ENCODE measurements at places on chromosomes 6 and 20.
A peak's percentile ranks its signal among the peaks of the same experiment; 100 is the strongest.

- DNase-seq, result no peak
Measured at GRCh38 chr6:148451690-148452089, 109.1 kb downstream of the SASH1 start.

GRCh38 chr6:158707120-158707820 is 57.4 kb downstream of the SYTL3 start:
- no peak for DNase-seq

GRCh38 chr20:24775966-24776365 is 173.1 kb upstream of the CST7 start:
- no peak for DNase-seq

- no peak for DNase-seq
Measured at GRCh38 chr20:35742741-35743523, 872 bp upstream of the RBM39 start.

- DNase-seq, result no peak
Measured at GRCh38 chr6:33418690-33419291, 884 bp upstream of the CUTA start.

- no peak for DNase-seq
Measured at GRCh38 chr20:63963784-63964301, 5.9 kb downstream of the ZNF512B start.

- no peak for DNase-seq
Measured at GRCh38 chr6:158799051-158799792, 19.9 kb downstream of the EZR start.

DNA sequence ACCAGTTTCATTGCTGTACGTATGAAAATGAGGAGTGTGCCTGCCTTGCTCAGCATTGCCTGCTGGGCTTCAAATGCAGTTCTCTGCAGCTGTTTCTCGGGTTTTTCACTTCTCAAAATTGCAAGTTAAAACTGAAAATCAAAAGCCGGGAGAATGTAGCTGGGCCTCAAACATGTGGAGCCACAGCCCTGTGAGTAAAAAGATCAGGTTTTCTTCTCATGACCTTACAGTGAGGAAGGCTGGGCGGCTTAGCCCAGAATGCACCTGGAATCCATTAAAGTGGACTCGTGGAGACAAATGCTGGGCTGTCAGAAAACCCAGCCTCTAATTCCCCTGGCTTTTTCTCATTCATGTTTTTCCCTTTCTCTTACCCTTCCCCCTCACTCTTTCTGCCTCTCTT is 34.4 kb downstream of the DSE start:
- DNase-seq, result no peak

GRCh38 chr20:20368418-20369249 is 730 bp downstream of the INSM1 start:
- no peak for DNase-seq

- peak; percentile 57 for DNase-seq
Measured at GRCh38 chr6:20400456-20401204, 1.0 kb upstream of the E2F3 start.

DNA sequence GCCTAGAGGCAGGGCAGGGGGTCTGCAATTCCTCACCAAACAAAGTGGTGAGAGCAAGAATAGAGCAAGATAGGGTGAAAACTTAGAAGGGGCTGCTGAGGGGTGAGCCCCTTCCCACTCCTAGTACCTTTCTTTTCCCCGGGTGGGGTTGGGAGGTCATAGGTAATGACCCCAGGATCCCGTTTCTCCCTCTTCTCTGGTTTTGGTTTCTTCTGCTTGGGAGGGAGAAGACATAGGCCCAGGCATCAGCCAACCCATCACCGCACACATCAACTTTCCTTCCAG is 3.5 kb downstream of the VARS1 start:
- no peak for DNase-seq

GRCh38 chr20:33674294-33675135 is at the start of gene NECAB3:
TSS of gene NECAB3 (minus strand) at chr20:33674428. CDS start at chr20:33674352, 76 bp downstream.
- DNase-seq, result peak; percentile 87

DNA sequence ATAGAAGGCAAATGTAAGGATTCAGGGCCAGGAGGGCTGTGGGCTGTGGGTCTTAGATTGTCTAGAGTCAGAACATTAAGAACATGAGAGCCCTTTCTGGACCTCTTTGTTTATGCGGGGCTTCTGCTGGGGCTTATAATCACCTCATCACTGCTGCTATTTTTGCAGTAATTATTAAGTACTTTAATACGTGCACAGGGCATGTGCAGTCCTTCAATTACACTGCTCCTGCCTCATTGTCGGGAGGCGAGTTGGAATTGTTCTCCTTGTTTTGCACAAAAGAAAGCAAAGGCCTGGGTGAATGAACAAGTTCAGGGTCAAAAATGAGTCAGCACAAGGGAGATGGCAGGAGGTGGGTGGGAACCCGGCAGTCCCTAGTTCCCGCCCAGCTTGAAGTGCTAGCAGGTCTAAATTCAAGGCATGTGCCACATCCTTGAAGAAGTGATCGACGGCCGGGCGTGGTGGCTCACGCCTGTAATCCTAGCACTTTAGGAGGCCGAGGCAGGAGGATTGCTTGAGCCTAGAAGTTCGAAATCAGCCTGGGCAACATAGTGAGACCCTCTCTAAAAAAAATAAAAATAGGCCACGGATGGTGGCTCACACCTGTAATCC is 34.4 kb upstream of the PTPN1 start:
- DNase-seq, result no peak

DNA sequence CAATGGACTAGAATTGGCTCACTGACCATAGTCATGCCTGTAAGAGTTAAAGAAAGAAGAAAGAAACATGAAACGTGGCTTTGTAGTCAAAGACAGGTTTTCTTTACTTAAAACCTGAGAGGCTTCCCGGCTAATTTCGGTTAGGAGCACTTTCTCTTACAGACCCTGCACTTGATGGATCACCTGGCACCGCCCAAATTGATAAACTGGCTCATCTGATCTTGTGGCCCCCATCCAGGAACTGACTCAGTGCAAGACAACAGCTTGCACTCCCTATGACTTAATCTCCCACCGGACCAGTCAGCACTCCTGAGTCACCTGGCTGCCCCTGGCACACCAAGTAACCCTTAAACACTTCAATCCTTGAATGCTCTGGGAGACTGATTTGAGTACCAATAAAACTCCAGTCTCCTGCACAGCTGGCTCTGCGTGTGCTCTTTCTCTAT is 12.3 kb downstream of the TMEM14B start:
- no peak for DNase-seq

DNA sequence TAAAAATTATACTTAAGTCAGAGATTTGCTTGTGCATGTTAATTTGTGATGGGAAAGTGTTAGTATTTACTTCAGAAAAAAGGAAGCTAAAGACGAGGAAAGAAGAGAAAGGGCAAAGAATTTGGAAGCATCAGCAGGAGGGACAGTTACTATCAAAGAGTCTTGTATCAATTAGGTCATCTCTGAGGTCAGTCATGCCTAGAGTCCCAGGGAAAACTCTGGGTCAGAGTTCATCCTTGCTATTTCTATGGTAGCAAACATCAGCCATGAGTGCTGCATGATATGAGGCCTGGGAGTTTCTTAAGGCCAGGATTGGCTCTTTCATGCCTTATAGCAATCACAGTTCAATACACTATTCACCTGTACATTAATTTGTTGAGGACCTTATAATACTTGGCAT is 292.9 kb downstream of the FARS2 start:
- no peak for DNase-seq

GRCh38 chr20:62708591-62709536 is at the start of gene NTSR1:
TSS of gene NTSR1 (plus strand) at chr20:62708836. CDS start at chr20:62709208, 372 bp downstream.
- DNase-seq, result no peak

GRCh38 chr6:75285283-75285639 is 669 bp upstream of the TMEM30A start:
- no peak for DNase-seq

GRCh38 chr6:84150705-84151104 is 76.7 kb downstream of the CEP162 start:
- DNase-seq, result no peak

- DNase-seq, result no peak
Measured at GRCh38 chr6:74277777-74278186, 581.8 kb downstream of the CD109 start.

DNA sequence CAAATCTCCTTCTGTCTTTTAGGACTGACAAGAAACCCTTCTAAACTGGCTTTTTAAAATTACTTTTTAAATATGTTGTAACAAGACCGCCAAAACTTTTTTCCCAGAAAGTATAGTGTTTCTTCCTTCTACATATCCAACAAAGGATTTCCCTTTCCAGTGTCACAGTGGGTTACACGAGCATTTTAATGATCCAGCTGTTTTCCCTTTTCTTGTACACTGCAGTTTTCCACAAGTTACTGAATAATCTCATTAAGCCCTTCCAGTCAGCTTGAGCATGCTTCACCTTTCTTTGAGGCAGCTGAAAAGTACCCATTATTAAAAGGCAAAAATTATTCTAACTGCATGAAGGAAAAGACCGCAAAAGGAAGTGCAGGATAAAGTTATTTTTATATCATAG is 48.6 kb downstream of the CD24 start:
- no peak for DNase-seq

DNA sequence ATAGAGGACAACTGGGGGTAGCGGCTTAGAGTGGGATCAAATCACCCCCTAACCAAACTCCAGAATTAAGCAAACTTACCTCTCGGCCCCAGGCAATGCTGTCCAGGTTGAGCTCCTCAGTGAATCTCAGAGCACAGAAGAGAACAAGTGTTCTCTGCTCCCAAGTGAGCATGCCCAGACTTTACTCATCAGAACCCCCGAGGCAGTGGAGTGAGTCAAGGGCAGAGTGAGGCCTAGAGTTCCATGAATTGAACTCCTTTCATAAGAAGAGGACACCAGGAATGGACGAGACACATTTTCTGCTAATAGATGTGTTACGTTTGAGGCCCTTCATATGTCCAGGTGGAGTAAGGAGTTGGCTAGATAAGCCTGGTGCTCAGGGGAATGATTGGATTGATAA is 134.0 kb upstream of the DTNBP1 start:
- no peak for DNase-seq

DNA sequence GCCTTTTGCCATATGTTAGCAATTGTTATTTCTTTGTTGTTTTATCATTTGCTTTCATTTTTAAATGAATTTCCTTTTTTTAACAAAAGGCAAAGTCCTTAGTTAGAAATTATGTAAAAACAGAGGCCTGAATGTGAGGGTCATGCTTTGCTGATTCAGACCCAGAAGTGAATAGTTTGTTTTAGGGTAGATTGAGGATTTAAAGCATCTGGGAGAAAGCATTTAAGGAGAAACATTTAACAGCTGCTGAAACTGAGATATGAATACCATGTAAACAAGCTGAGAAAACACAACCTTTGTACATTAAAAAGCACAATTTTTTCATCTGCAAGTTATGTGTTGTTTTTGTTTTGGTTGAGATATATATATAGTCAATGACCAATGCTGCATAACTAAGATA is 8.0 kb downstream of the HTR1B start:
- no peak for DNase-seq

GRCh38 chr6:53066077-53066417 is 843 bp downstream of the FBXO9 start:
- DNase-seq, result peak; percentile 83

GRCh38 chr20:56429941-56430340 is 17.9 kb downstream of the CASS4 start:
- no peak for DNase-seq

DNA sequence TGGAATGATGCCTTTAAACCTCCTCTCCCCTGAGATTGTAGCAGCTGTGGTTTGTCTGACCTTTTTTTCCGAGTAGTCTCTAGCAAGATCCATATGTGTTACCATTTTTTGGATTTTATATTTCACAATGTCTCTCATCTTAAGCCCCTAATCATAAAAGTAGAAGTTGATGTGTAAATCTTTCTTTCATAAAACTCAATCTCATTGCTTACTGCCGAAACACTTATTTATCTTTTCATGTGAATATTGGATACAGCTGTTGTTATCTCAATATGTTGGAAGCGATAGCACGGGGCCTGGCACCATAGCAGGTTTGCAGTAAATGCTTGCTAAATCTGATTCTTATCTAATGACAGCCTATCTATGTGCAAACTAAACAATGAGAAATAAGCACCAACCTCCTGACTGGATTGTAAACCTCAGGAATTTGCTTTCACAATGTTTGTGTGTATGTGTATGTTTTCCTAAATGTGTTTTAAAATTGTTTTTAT is 14.2 kb downstream of the SMPDL3A start:
- DNase-seq, result no peak

GRCh38 chr20:19866070-19866469 is 108.0 kb downstream of the RIN2 start:
- DNase-seq, result no peak

DNA sequence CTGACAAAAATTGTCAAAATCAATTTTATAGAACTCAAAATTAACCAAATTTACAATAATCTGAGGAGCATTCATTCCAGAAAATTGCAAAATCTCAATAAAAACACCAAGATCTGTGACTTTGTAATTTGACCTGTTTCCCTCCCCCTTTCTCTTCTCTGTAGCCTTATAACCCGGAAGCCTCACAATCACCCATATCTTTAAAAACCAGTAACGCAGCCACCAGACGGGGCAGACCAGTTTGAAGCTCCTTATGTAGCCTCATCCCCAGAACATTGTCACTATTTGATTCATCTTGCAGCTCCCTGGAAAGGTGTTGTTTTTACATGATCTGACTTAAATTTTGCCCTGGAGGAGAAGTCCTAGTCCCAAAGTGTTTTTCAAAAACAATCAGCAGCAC is 27.5 kb upstream of the TGM6 start:
- DNase-seq, result no peak

GRCh38 chr6:137056121-137056880 is 11.5 kb upstream of the IL20RA start:
- DNase-seq, result no peak

GRCh38 chr6:28729501-28730402 is 194.0 kb downstream of the TRIM27 start:
- no peak for DNase-seq

- DNase-seq, result no peak
Measured at GRCh38 chr20:31974951-31975487, 7.1 kb downstream of the XKR7 start.

DNA sequence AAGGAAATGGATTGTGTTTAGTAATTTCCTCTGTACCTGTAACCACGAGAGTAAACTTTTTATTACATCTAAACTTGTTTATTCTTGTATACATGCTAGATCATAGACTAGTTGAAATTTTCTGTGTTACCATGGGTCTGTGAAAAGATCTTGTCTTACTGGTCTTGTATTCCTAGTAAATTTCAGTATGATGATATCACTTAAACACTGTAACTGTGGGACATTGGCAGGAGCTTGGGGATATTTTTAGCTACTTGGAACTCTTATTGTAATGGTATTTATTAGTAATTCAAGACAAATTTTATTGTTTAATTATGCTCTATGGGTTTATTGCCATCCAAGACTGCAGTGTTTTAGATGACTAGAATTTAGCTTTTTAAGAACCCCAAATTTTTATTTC is 25.9 kb upstream of the TULP4 start:
- no peak for DNase-seq

GRCh38 chr6:143232849-143233248 is 172.2 kb downstream of the AIG1 start:
- peak; percentile 64 for DNase-seq

Measured in aorta (tissue), 5 donors.